Heart left ventricle (tissue), 16 donors: ENCODE measurements at places on chromosomes 2 and 18. TPM values are rescaled to one million over a fixed set of nuclear protein-coding genes. Genes with fewer than 3 reads are reported as not detected.

DNA sequence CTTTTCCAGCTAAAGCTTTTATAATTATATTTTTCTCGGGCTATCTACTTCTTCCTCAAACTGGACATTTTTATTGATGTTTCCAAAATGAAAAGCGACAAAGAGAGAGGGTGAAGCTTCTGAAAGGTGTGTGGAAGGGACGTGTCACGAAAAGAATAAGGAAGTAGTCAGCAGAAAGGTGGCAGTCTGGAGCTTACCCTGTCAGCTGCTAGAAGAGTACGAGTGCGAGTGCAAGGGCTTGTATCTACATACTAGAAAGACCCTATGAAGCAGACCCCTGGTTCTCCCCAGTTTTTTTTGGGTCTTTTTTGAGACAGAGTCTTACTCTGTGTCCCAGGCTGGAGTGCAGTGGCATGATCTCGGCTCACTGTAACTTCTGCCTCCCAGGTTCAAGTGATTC, 14.6 kb downstream of the FHL2 start:
- no peaks in the 10 kb centered on the region for H3K27me3 ChIP-seq
- DNase-seq, result peak; percentile 19
- no peak overlapping the region for H3K27ac ChIP-seq
- no peak overlapping the region for H3K4me3 ChIP-seq
- peaks cover 99% of the 10 kb centered on the region for H3K4me1 ChIP-seq

- no peaks in the 10 kb centered on the region for H3K27me3 ChIP-seq
- peaks cover 11% of the 10 kb centered on the region for H3K4me1 ChIP-seq
- DNase-seq, result no peak
- no peak overlapping the region for H3K4me3 ChIP-seq
- no peak overlapping the region for H3K27ac ChIP-seq
These were observed 44.7 kb downstream of the ITSN2 start for GRCh38 chr2:24315669-24316068.

DNA sequence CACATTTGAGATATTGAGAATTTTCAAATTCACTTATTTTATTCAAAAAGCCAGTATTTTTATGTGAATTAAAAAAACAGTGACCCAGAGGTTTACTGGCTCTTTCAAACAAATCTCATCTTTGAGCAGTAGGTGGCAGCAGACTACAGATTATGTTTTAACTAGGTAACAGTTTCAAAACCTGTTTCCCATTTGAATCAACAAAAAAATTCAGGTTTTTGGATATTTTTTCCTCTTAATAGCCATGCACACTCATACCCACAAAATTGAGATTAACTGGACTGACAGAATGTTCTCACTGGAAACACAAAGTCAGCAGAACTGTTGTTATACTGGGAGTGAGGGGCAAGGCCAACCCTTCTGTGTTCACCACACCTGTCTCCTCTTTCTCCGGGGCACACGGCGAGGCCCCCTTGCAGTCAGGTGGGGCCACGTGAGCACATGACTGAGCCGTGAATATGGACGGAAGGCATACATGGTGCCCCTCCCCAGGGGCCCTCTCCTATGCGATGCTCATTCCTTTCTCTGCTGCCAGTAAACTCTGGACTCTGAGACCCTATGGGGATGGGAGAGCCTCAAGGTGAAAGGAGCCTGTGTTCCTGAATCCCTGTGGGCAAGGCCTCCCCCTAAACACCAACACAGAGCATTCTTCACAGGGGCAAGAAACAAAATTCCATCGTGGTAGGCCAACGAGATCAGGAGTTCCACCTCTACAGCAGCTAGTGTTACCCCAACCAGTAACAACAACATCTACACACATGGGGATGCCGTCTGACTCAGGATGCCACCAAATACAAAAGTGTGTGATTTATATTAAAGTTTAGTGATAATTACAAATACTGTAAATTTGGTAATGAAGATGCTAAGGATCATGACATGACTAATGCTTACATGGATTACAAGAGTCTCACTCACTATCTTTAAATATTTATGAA, 80.4 kb downstream of the LPIN2 start:
- H3K4me1 ChIP-seq, result no peaks in the 10 kb centered on the region
- DNase-seq, result no peak
- H3K4me3 ChIP-seq, result no peak overlapping the region
- H3K27me3 ChIP-seq, result no peaks in the 10 kb centered on the region
- H3K36me3 ChIP-seq, result peaks cover 92% of the 10 kb centered on the region
- H3K27ac ChIP-seq, result no peak overlapping the region

DNA sequence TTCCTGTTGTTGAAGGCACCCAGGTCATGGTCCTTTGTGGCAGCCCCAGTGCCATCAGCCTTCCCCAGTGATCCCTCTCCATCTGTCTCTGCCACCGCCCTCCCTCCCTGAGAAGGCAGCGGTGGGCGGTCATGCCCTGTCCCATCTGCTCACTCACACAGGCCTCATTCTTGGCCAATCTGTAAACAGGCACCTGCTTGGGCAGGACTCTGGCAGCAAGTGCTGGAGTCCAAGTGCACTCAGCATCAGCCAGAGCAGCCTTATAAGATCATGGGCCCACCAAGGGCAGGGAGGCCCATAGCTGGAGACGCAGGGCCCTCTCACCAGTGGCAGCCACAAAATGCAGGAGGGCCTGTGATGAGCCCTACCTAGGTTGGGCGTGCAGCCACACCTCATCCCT, 140.9 kb downstream of the TWIST2 start:
- no peak for DNase-seq
- no peak overlapping the region for H3K4me3 ChIP-seq
- H3K4me1 ChIP-seq, result no peaks in the 10 kb centered on the region

DNA sequence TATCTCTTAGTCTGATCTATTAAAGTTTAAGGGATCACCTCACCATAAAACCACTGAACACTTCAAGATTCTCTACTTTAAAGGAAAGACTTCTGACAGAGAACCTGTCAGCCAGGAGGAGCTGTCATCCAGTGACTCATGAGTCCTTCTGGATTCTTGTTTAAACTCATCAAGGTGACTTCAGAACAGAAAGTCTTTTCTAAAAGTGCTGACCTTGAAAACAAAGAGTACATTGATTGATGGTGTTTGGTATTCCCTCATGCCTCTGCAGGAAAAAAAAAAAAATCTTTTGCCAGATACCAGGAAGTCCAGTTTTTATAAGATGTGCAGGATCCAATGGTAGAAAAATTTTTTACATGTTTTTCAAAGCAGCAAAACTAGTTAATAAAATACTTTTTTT, 12.3 kb downstream of the DSG2 start:
- H3K4me1 ChIP-seq, result peaks cover 18% of the 10 kb centered on the region
- H3K36me3 ChIP-seq, result no peaks in the 10 kb centered on the region
- H3K27ac ChIP-seq, result no peak overlapping the region

Gene GPR39
- total RNA-seq, result not detected

GRCh38 chr2:1584691-1585485, 159.4 kb downstream of the PXDN start:
- H3K4me3 ChIP-seq, result no peak overlapping the region
- H3K27me3 ChIP-seq, result no peaks in the 10 kb centered on the region
- no peak overlapping the region for H3K27ac ChIP-seq
- H3K36me3 ChIP-seq, result no peaks in the 10 kb centered on the region
- DNase-seq, result no peak
